CD4-positive, alpha-beta T cell treated with Interleukin-15 for 1 hour (primary cell): ENCODE measurements at places on chromosomes 16 and 17.

- no peak for DNase-seq
Observed at GRCh38 chr17:51913491-51914205, 244.9 kb downstream of the CA10 start.

DNA sequence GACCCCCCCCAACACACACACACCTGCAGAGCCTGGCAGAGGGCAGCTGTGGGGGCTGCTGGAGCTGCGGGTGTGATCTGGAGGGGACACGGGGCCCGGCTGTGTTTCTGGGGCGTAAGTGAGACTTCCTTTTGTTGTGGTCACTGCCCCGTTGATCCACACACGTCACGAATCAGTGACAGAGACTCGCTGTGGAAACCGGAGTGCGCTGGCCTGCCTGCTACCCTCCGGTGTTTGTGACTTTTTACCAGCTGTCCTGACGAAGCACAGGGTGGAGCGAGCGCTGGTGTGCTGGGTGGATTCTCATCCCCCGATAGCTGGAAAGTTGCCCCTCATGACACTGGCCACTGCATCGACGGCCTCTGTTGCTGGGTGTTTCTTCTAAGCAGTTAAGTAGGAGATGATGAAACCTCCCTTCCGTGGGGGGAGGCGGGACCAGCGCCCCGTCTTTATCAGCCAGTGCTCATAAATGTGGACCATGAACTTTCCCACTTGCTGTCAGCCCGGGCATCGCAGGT, 2.3 kb downstream of the METRNL start:
- DNase-seq, result peak; percentile 72

- no peak for DNase-seq
Observed at GRCh38 chr16:19833176-19833575, 51.5 kb downstream of the GPRC5B start.

GRCh38 chr17:72702998-72703397, 389.5 kb downstream of the SLC39A11 start:
- DNase-seq, result no peak

DNA sequence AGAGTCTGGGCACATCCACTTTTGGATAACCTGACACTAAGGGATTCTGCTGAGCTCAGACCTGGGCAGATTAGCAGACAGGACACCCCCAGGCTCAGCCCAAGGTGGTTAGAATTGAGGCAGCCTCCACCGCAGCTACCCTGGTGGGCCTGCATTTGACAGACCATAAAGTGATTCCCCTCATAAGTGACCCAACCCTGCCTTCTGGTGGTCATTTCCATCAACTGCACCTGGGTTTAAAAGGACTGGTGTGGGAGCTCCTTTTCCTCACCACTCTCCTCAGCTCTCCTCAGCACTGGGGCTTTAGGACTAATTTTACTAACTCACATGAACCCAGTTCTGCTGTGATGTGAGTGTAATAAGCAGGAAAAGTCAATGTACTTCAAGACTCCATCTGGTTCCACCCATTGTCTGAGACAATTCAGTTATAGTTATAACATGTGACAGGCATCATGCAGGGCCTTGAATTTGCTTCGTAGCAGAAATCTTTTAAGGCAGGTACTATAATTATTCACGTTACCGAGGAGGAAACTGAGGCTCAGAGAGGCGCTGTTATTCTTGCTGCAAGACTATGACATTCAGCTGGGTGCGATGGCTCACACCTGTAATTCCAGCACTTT, 42.5 kb downstream of the MYH3 start:
- no peak for DNase-seq

DNA sequence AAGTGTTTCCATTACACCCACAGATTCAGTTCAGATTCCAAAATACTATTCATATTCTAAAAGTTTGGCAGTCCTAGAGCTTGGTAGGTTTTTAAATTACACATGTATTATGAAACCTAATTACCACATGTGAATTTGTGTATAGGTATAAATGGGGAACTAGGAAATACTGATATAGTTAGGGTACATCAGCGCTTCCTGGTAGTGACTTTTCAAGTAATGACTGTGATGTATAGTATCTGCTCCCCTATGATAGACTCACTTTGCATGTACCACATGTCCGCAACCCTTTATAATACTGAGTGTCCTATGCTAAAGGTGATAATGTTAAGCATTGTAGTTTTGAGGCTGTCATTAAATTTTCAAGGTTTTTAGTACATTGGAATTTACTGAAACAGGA, 22.9 kb downstream of the CDK12 start:
- no peak for DNase-seq

- no peak for DNase-seq
Observed at GRCh38 chr17:32240750-32241149, 24.9 kb upstream of the RHBDL3 start.

GRCh38 chr16:10421596-10421995, 35.7 kb downstream of the ATF7IP2 start:
- DNase-seq, result no peak

DNA sequence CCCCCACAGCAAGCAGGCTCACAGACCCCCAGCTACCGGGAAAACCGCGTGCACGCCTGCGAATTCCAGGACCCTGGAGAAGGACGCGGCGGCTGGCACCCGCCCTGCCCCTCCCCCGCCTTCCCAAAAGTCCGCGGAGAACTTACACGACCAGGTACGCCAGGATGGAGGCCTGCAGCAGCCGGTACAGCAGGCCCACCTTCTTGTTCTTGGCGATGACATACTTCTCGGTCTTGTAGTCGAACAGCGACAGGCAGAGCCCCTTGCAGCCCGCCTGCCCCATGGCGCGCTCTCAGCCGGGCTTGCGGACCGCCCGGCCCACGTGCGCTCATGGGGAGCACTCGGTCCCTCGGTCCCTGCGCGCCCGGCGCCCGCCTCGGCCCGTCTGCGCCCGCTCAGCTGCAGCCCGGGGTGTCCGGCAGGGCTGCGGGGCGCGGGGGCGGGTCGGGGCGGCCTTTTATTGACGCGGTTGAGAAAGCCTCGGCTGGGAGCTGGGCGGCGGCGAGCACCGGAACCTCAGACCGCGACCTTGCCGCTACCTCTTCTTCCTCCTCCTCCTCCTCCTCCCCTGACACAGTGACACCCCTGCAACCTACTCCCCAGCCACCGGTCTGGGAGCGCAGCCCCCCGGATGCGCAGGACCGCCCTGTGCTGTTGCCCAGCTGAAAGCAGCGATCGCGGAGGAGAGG, at the start of gene P2RX5:
TSS of gene P2RX5 (minus strand) at position 433 of the 689 bp plus-strand sequence. CDS start at position 283, 150 bp downstream.
- peak; percentile 65 for DNase-seq

DNA sequence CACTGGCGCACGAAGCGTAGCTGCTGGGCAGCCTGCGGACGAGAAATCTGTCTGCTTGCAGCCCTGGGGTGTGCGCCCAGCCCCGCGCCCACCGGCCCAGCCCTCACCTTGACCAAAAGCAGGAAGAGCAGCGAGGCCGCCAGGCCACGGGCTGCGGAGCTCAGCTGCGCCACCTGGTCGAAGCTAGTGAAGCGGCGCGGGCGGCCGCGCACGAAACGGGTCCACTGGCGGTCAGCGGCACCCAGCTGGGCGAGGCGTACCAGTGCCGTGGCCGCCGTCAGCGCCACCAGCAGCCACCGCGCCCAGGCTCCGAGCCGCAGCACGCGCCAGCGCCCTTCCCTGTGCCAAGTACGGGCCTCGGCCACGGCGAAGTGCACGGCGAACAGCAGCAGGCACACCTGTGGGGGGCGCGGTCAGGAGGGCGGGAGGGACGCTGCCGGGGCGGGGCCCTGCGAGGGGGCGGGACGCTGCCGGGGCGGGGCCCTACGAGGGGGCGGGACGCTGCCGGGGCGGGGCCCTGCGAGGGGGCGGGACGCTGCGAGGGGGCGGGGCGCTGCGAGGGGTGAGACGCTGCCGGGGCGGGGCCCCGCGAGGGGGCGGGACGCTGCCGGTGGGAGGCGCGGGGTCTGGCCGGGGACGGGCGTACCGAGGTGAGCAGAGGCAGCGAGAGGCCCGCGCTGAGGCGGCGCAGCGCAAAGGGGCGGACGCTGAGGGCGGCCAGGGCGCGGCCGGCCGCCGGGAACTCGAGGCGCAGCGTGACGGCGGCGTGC, 43.2 kb downstream of the TSC2 start:
- peak; percentile 67 for DNase-seq

- DNase-seq, result peak; percentile 51
Observed at GRCh38 chr16:86519649-86520316, 9.5 kb downstream of the FOXF1 start.

- no peak for DNase-seq
Observed at GRCh38 chr16:67917852-67918236, 13.8 kb downstream of the CTRL start.

- no peak for DNase-seq
Observed at GRCh38 chr16:84315422-84315821, 20.7 kb downstream of the WFDC1 start.

GRCh38 chr16:86978445-86979030, 338.7 kb downstream of the C16orf95 start:
- no peak for DNase-seq

- no peak for DNase-seq
Observed at GRCh38 chr16:13093661-13094060, 192.3 kb downstream of the SHISA9 start.

- DNase-seq, result no peak
Observed at GRCh38 chr16:23837553-23838308, 1.9 kb downstream of the PRKCB start.

- DNase-seq, result no peak
Observed at GRCh38 chr17:47106130-47106529, 83.0 kb downstream of the CDC27 start.

DNA sequence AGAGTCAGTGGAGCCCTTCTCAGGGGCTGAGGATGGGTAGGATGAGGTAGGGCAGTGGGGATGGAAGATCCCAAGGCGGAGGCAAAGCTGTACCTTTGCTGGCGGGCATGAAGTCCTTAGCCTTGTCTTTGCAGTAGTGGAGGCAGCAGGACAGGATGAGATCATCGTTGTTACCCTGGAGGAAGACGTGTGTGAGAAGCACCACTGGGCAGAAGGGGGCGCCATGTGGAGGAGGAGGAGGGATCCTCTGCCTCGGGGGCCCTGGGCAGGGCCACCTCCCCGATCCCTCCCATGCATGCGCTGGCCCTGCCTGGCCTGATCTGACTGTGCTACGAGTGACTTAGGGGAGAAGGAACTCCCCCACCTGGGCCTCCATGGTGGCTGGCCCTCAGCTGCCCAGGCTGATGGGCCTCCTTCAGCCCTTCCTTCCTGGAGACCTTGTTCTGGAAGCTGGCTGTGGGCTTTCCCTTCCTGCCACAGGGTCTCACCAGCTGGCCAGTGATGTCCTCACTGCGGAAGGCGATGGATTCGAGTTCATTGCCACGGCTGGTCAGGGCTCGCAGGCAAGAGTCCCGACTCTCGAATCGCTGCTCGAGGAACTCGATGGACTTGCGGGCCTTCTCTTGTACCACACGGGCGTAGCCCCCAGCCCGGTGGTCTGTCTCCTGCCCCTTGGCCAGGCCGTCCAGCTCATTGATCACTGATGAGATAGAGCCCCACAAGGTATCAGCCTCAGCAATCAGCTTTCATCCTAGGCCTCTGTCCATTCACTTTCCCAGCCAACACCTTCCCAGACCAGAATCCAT, 10.3 kb downstream of the HIC1 start:
- DNase-seq, result peak; percentile 43

DNA sequence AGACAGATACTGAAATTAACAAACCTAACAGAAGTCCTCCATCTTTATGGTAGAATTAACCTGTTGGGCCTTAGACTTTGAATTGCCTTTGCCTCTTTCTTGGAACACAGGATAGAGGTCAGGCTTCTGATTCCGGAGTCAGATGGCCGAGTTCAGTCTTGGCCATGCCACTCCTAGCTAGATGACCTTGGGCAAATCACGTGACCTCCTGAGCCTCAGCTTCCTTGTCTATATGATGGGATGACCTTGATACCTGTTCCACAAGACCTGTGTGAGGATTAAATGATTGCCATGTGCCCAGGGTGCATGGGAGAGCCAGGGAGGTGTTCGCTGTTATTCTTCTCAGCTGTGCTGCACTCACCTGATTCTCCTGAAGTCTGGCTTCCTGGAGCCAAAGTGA, 161.4 kb downstream of the CMIP start:
- no peak for DNase-seq

GRCh38 chr16:52592778-52593177, 45.8 kb upstream of the TOX3 start:
- DNase-seq, result no peak

GRCh38 chr16:8436931-8437330, 153.4 kb downstream of the TMEM114 start:
- no peak for DNase-seq

DNA sequence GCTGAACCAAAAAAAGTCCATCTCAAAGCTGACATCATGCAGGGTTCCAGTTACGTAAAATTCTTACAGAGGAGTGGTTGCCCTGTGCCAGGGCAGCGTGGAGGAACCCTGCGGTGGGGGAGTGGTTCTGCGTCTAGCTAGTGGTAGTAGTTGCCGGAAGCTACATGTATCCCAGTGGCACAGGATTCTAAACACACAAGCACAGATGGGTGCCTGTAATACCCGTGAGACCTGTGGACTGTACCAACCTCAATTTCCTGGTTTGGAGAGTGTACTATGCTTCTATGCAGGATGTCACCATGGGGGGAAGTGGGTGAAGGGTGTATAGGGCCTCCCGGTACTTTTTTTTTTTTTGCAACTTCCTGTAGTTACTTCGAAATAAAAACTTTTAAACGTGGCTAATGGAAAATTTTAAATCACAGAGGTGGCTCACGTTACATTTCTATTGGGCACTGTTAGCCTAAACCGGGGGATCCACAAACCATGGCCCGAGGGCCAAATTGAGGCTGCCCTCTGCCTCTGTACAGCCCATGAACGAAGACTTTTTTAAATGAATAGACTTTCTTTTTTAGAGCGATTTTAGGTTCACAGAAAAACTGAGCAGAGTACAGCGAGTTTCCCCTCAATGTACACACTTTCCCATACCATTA, 38.5 kb downstream of the TBC1D16 start:
- DNase-seq, result peak; percentile 91

- DNase-seq, result no peak
Observed at GRCh38 chr16:31086629-31086906, 2.2 kb downstream of the PRSS53 start.

DNA sequence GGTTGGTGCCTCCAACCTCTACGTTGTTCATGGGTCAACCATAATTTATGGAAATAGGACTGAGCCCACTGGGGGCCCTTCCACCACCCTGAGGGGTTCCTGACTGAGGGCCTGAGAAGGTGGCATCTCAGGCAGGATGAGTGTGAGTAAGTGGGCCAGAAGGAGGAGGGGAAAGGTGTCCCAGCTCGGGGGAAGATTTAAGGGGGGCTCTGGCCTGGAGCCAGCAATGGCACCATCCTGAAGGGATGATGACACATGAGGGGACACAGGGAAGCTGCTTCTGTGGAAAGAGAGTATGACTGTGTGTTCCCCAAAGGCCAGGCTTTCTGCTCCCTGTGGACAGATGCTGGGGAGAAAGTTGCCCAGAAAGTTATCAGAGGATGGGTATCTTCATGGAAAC, 18.7 kb downstream of the MYL4 start:
- no peak for DNase-seq

- no peak for DNase-seq
Observed at GRCh38 chr16:14302031-14302398, 230.9 kb downstream of the MRTFB start.

- no peak for DNase-seq
Observed at GRCh38 chr16:50351116-50351515, 17.7 kb downstream of the BRD7 start.

- DNase-seq, result no peak
Observed at GRCh38 chr17:37729905-37730304, 15.0 kb downstream of the HNF1B start.
